WERI-Rb-1 (cell line): ENCODE measurements at places on chromosomes 12 and 14.
A peak's percentile ranks its signal among the peaks of the same experiment; 100 is the strongest.

- DNase-seq = peak; percentile 37
Observed at GRCh38 chr12:55797068-55797467, 20.5 kb downstream of the SARNP start.

DNA sequence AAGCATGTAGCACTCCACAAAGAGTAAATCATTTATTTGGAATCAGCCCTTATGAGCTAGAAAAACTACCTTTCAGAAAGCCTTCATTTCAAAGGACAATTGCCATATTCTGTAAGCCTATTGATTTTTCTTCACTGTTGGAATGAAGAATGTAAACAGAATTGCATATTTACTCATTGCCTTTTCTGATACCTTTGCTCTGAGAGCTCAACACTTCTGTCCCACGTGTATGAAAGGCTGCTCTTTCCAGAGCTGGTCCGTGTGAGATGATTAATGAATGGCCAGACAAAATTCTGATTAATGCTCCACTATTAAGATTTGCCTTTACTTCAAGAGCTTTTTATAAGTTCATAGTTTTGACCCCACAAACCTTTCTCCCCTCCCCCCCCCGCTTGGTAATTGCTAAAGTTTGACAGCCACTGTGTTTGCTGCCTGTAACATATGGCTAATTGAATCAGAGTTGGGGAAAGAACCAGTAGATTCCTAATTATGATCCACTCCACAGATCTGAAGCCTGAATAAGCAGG is 63.0 kb upstream of the PLEKHA5 start:
- DNase-seq = no peak

DNA sequence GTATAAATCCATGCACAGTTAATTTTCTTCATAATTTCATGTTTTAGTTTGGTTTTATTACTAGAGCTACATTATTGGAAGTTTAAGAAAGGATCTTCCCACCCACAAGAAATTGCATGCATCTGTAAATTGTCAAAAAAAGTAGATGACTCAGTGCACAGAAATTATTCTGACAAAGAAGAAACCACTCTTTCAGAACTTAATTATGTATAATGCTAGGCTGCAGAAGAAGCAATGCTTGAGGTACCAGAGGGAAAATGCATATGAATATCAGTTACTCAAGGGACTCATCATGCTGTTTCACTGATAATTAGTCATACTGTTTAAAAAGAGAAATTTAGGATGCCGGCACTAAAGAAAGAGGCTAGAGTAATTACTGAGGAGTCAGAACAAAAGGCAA is 147.0 kb downstream of the SLC16A7 start:
- DNase-seq = no peak

DNA sequence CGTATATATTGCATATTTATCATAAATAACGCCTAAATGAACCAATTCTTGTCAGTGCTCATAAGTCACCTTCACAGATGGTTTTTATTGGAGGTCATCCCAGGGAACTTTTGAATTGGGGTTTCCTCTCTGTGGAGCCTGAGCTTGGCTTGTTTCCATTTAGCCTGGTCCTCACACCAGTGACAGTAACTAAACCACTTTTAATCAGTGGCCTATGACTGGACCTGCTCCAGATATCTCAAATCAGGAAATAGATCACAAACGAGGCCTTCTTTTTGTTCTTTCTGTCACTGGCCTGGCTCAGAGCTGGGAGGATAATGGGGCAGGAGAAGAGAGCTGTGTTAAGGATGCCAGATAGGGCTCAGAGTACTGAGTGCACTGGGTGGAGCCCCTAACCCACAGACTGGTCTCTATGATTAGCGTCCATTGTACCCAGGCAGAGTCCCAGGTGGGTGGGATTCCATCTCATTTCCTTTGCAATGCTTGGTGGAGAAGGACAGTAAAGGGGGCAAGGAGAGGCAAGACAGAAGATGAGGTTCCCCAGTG is 92.4 kb downstream of the NUAK1 start:
- no peak for DNase-seq

DNA sequence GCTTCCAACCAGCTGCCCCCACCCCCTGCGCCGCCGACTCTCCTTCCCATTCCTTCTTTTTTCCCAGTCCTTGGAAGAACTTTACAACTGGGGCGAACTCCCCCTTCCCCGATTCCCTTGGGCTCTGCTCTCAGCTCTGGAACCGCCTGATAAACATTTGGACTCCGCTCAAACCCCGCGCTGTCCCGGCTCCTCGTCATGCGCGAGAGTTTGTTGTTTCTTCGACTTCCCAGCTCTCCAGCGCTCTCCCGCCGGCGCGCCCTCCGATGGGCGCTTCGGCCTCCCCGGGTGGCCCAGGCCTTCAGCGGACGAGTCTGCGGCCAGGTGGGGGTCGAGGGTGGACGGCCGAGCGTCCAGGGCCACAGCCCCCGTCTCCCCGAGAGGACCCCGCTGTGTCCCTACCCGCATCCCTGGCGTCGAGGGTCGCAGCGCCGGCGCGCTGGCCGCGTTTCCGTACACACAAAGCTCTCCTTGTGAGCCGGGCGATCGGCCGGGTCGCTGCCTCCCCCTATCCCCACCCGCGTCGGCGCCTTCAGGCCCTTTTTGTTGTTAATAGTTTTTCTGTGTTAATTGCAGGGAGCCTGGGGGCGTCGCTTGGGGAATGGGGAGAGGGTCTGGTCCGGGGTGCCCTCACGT is 847 bp downstream of the MMP14 start:
- DNase-seq = no peak

DNA sequence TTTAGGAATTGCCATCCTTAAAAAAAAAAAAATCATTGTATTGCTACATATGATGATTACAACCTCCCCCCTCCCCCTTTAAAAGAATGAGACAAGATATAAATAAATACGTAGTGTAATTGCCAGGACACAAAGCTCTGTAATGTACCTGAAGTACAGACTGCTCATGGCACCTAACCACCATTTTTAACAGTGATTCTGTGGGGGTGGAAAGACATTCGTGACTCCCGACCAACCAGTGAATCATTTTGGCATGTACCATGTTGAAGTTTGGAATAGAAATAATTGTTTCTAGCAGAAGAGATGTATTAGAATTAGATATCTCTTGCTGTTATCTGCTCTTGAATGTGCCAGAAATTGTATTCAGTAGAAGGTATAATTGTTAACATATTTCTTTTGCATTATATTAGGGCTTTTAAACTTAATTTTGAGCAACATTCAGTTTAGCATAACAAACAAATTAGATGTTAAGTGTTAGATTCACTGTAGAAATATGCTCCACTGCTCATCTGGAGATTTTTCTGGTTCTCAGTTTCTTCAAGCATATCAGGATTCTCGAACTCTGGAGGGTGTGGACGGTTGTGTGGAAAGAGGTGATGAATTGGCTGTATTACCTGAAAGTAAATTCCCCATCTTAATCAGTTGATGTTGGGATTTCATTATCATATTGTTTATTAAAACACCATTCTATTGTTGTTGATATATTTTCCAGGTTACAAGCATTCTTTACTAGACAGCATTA is 31.1 kb downstream of the FRS2 start:
- no peak for DNase-seq

- DNase-seq = peak; percentile 56
Observed at GRCh38 chr12:120903412-120904196, 554 bp downstream of the SPPL3 start.

- DNase-seq = peak; percentile 29
Observed at GRCh38 chr14:66104486-66104885, 381.7 kb upstream of the CCDC196 start.

- DNase-seq = no peak
Observed at GRCh38 chr12:104708891-104709290, 249.2 kb downstream of the SLC41A2 start.

DNA sequence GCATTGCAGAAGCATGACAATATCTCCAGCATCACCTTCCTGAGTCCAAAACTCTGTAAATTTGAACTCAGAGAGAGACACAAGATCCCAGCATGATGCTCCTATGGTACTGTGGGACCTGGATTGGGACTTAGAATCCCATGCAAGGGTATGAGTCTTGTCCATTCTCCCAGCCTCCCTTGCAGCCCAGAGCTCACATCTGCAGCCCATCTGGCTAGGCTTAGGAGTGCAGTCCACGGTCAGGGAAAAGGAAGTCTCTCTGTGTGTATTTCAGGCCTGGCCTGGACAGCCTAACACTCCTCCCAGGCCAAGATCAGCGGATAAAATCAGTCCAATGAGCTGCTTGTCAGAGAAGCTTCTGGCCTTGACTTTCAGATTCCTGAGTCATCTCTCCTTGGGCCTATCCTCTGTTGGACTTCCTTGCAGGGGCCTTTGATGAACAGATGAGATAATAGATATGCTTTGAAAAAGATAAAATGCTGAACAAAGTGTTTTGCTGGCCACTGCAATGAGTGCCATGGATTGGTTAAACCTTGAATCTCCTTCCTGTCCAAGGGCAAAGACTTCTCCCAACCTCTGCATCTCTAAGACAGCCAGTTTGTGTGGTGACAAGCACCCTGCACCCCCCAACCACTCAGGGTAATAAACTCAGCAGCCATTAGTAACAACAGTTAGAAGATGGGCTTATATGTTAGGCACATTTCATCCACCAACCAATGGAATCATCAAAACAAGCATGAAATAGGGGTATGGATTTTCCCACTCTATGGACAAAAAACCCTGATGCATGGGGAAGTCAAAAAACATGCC is 412.8 kb upstream of the TBX3 start:
- no peak for DNase-seq

DNA sequence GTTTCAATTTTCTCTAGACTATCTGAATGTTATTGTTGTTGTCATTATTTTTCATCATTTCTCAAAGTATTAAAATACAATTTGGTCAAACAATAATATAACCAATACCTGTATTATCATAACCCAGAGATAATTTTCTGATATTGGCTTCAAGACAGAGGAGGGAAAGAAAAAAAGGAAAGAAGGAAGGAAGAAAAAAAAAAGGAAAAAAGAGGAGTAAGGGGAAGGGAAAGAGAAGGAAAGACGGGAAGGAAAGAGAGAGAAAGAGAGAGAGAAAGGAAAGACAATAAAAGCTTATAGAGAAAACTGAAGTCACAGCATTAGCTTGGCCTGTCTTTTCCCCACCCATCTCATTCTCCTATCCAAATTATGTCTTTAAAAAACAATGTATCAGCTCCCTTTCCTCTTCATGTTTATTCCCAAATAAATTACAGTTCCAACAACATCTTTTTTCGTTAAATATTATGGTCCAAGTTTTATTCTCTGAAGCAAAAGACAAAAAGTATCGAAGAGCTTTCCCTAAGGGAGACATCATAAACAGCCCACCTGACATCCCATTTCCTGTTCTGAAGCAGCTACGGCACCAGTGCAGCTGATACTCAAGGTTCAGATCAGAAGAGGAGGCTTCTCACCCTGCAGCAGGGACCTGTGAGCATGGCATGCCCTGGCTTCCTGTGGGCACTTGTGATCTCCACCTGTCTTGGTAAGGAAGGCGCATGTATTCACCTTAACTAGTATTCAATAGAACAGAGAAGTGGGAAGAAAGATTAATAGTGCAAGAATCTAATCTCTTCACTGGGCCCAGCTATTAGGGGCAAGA is 308.3 kb downstream of the DAD1 start:
- DNase-seq = no peak

DNA sequence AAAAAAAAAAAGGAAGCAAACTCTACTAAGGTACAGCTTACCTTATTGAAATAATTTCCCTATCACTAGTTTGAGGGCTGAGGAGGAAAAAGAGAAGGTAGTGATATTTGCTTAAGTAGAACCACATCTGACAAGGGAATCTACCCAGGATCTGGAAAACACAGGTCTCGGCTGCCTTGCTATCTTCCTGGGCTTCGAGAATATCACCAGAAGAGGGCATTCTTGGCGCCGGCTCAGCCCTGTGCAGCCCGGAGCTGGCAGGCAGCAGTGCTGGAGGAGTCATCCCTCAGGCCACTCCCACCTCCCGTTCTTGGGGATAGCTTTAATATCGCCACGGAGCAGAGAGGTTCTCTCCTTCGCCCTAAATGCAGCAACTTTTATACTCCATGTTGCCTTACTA is 1181.2 kb downstream of the VRK1 start:
- DNase-seq = peak; percentile 62

GRCh38 chr12:122139266-122139665 is 34.8 kb downstream of the IL31 start:
- DNase-seq = no peak

GRCh38 chr12:81257947-81258551 is 180.2 kb downstream of the ACSS3 start:
- DNase-seq = no peak

GRCh38 chr12:109098183-109098604 is 797 bp downstream of the UNG start:
- no peak for DNase-seq

- no peak for DNase-seq
Observed at GRCh38 chr12:116186482-116187150, 90.9 kb downstream of the MED13L start.

- no peak for DNase-seq
Observed at GRCh38 chr12:105850103-105850968, 288.4 kb downstream of the NUAK1 start.

GRCh38 chr12:131461096-131461495 is 249.8 kb upstream of the SFSWAP start:
- no peak for DNase-seq

GRCh38 chr14:69886453-69887242 is 7.4 kb downstream of the SMOC1 start:
- no peak for DNase-seq

DNA sequence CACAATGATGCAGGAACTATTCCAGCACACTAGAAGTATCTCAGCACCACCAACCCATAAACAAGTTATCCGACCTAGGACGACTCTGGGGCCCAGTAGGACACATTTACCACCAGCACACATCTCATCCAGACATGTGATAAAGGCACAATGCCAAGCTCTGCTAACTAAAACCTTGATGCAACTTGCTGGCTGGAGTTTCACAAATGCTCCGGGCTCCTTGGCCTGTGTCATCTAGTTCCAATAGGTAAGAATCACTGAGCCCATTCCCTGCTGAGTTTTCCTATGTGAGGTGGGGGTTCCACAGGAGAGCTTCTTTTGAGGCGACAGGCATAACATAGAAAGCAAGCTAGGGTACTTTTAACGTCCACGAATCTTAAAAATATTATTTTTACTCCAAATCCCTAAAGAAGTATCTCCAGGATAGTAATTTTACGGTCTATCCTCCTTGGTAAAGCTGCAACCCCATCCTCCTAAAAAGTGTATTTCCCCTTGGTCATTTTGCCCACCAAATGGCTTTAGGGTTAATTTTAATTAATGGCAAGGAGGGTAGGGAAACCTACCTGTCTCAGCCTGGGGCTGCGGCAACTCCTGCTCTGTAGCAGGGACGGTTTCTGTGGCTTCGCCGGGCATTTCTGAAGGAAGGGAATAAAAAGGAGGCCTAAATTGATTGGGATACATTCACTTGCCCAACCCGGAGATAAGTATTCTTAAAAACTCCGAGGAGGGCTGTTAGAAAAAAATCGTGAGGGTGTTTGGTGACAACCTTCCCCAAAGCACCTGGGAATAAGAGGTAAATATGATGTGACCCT is 1.0 kb downstream of the NACA start:
- DNase-seq = no peak

DNA sequence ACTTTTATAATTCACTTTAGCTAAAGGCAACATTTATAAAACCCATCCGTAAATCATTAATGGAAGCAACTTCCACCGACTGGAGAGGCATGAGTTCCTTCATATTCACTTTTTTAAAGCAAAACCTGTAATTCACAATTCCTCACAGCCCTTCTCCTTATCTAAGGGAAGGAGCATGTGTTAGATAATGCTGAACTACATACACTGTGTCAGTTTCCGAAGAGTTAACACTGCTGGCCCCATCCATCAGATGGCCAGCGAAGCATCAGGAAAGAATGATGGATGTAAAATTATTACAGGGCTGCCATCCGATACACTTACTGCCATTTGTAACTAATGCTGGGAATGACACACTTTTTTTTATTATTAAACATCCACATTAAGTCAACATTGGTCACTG is 392.8 kb downstream of the SOX5 start:
- no peak for DNase-seq

GRCh38 chr12:16218934-16219751 is 58.3 kb downstream of the SLC15A5 start:
- no peak for DNase-seq
